ENCODE measurements at places on chromosomes 5 and 9.

- DNase-seq: no peak
Observed at GRCh38 chr5:93791518-93791972, 50.1 kb upstream of the POU5F2 start.

GRCh38 chr5:160064417-160064810 is 54.8 kb downstream of the PWWP2A start:
- DNase-seq: no peak

DNA sequence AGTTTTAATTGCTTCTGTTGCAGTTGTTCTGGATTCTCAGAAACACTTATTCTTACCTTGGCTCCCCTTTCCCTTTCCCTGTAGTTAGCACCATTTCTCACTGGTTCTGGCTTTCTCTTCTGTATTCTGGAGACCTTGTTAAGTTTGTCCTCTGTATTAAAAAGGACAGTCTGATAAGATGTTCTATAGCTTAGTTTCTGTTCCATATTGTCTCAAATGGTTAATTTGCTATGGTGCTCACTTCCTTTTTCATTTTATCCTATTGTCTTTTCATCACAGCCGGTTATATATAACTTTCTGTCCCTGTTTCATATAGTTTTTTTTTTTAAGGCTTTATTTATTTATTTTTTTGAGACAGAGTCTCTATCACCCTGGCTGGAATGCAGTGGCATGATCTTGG is 41.4 kb upstream of the KIAA1958 start:
- no peak for DNase-seq

GRCh38 chr5:6810641-6811405 is 97.6 kb downstream of the TENT4A start:
- no peak for DNase-seq

DNA sequence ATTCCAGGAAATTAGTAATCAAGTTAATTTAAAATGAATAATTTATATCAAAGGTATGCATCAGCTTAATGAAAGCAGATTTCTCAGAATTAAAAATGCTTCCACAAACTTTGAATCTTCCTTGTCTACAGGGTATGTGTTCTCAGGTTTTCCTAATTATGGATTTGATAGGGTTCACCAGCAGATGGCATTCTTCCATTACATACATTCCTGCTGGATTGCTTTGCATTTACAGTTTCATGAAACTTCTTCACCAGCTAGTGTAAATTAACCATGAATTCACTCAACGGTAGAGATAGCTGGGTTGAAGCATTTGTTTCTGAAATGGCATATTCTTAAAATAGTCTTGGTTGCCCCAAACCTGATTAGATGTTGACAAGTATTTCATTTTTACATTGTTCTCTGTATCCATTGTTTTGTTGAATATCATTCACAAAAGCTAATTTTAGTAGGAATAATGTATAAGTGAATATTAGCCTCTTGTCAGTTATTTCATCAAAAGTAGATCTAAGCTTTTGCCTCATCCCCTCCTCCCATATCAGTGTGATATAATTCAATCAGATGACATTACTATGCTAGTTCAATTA is 68.7 kb upstream of the WDR41 start:
- no peak for DNase-seq

DNA sequence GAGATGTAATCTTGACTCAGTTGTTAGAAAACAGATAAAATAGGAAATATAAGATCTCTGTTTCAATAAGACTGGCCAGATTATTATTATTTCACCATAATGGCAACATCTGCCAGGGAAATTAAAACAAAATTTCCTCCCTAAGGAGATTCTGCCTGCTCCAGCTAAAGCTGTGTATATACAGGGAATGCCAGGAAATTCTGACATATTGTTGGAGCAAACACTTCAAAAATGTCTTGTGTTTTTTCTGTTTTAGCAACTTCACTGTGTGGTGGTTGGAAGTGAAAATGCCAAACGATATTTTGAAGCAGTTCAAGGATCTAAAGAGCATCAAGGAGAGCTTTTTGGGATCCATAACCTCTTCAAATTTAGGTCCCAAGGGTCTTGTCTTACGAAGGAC is 90.8 kb downstream of the ERCC6L2 start:
- DNase-seq: no peak

- no peak for DNase-seq
Observed at GRCh38 chr9:90477535-90477934, 165.1 kb downstream of the DIRAS2 start.

GRCh38 chr5:181173027-181173419 is 25.6 kb downstream of the OR2V2 start:
- DNase-seq: no peak

DNA sequence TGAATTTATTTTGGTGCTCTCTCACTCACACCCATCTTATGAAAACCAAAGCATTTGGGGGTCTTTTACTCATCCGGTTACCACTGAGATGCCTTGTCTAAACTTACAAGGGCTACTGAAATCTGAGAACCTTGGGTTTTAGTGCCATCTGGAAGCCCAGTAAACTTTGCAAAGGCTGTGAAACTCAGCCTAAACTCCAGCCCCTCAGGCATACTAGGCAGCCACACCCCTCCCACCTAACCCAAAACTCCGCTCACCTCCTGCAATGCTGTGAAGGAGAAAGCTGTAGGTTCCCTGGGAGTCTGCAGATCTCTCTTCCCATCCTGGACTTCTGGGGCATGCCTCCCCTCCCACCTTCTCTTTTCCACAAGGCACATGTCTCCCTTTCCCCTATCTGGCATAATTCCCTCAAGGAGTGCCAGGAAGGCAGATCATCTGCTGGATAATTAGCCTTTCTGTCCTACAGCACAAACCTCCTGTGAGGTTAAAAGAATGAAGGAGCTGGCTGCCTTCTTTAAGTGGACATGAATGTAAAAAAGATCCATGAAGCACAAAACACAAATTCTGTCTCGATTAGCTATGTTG is 71.5 kb upstream of the ANXA1 start:
- no peak for DNase-seq

DNA sequence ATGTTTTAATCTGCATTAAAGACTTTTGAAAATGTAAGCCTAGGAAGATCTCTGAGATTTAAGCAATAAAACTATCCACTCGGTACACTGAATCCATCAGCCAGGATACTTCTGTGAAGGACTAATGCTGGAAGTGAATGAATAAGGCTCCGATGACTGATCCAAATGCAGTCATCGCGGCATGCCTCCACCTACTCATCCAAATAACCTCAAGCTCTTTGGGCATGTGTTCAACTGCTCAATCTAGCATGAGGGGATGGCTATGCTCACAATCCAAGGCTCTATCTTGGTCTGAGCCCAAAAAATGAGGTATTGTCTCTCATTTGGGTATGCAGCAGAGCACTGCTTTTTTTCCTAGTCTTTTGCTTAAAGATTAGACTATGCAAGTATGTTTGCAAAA is 19.2 kb downstream of the MARCHF3 start:
- DNase-seq: no peak

DNA sequence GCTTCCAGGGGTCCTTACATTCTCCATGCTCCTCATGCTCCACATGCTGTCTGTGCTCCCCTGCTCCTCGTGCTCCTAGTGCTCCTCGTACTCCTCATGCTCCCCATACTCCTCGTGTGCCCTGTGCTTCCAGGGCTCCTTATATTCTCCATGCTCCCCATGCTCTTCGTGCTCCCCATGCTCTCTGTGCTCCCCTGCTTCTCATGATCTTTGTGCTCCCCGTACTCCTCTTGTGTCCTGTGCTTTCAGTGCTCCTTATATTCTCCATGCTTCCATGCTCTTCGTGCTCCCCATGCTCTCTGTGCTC is 51.9 kb downstream of the TRIP13 start:
- DNase-seq: no peak

- no peak for DNase-seq
Observed at GRCh38 chr9:76200745-76201144, 193.5 kb downstream of the RFK start.
